NCI-H187 (cell line): ENCODE measurements at places on chromosomes 12 and 14.

GRCh38 chr12:54431911-54432814, 13.1 kb upstream of the ITGA5 start:
- no peak for DNase-seq

DNA sequence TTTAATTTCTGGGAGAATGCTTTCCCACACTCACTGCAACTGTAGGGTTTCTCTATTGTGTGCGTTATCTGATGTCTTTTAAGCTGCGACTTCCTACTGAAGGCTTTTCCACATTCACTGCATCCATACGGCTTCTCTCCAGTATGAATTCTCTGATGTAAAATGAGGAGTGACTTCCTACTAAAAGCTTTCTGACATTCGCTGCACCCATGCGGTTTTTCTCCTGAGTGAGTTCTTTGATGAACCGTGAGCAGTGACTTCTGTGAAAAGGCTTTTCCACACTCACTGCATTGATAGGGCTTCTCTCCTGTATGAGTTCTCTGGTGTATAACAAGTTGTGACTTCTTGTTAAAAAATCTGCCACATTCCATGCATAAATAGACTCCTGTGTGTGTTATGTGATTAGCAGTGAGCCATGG, 29.7 kb downstream of the ZNF605 start:
- no peak for DNase-seq

GRCh38 chr12:29794862-29795261, 11.1 kb upstream of the TMTC1 start:
- no peak for DNase-seq

DNA sequence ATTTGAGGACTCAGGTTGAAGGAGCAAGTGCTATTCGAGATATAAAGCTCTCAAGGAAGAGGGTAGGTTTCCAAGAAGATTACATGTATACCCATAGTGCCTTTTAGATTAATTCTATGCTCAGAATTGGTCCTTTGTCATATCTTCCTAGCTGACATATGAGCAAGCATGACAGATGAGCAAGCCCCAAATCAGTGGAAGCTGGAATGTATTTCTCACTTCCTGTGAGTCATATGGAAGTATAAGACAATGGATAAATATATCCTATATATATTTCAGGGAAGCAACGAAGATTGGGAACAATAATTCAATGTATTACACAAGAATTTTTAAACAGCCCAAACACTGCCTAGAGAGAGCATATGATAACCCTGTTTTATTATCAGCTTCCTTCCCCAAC, 674.1 kb upstream of the ATXN7L3B start:
- DNase-seq: no peak

DNA sequence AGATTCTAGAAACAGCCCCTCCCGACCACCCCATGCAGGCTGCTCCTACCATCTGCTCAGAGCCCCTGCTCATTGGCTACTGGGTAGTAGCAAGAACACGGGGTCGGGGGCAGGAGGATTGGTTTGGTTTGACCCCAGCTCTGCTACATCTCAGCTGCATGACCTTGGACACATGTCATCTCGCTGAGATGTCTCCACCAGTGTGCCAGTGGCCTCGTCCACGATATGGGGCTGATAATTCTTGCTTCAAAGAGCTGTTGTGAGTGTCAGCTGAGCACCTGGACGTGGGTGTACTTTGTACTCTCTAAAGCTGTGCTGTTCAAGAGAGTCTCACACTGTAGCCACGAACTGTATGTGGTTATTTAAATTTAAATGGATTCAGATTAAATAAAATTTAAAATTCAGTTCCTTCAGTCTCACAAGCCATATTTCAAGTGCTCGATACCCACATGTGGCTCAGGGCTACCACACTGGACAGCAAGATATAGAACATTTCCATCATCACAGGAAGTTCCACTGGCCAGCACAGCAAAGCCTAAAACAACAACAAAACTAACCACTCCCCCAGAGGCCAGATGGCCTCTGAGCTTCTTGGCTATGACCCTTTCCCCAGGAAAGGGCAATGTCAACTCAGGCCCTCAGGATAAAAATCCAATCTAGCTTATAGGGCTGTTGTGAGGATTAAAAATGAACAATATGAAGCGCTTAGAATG, 18.6 kb downstream of the LTBP2 start:
- no peak for DNase-seq

DNA sequence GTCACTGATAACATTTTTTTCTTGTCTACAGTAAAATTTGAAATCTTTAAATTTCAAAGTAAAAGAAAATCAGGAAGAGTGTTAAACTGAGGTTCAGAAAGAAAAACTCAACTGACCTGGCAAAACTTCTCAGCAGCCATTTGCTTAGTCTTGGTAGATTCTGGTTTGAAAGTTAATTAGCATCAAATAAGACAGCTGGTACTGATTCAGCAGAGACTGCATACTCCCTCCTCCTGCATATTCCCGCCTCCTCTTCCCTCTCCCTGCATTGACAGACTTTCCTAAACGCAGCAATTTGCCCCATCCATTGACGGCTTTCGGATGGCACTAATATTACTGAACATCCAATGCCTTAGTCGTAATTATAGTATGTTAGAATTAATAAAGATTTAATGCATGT, 520.8 kb downstream of the FLRT2 start:
- no peak for DNase-seq

- no peak for DNase-seq
These were observed 42.7 kb downstream of the ATF7IP start for GRCh38 chr12:14408208-14408607.

DNA sequence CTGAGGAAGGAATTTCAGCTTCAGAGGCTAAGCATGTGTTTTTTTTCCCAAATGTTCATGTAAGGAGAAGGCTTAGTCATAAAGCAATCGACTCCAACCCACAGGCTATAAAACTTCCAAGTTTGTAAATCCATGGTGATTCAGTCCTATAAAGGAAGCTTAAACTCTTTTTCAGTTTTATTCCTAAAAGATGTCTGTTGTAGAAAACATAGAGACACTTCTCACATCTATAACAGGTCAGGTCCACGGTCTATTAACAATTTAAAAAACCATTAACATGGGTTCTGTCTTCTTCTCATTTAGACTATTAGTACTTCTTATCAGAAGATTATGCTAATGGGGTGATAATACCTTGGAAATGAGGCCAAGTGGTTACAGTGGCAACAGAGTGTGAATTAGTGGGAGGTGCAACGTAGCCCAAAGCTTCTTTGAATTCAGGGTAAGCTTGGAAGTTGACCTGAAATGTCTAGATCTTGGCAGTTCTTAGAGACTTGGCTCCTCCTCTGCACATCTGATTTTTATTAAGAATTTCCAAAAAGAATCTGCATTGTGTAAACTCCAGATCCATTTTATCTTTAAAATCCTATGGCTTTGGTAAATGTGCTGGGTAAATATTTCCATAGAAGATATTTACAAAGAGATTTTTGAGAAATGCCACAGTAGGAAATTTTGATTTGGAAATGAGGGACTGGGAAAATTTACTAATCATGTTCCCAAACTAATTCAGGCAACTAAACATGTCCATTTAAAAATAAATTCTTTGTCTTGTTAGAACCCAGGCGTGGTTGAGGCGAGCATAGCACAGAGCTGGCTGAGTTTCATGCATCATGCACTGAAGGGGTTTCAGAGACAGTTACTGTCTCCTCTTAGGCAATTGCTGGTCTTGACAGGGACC, 86.4 kb downstream of the EML1 start:
- DNase-seq: no peak

- no peak for DNase-seq
These were observed 44.2 kb upstream of the FBXO21 start for GRCh38 chr12:117234441-117234840.

DNA sequence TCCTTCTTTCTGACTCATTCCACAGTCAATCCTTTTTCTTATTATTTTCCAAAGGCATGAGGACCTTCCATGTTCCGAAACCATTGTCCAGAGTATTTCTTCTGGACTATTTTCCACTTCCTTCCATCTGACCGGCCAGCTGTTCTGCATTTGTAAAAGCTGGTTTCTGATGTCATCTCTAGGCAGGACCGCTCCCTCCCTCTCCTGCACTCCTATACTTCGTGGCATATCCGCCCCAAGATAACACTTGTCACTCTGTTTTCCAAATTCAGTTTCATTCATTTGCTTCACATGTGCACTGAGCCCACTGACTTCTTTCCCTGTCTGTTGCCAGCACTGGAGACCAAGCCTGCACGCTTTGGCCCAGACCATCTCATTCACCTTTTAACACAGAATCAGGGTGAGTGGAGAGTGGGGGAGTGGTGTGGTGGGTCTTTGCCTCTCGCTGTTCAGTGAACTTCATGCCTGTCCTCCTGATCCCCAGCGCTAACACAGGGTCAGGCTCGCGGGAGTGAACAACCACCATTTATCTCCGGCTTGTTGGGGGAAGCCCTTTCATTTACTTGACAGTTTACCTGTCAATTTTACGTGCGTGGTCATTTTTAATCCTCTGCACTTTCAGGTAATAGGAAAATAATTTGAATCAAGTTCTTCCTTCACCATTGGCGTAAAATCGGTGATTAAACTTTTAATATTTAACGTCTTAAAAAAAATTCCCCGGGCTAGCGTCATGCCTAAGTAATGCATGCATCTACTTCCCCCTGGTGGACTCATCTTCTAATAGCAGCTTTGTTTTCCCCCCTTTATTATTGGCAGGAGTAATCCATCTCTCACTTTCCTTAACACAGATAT, 52.5 kb downstream of the C12orf75 start:
- DNase-seq: peak; percentile 31

DNA sequence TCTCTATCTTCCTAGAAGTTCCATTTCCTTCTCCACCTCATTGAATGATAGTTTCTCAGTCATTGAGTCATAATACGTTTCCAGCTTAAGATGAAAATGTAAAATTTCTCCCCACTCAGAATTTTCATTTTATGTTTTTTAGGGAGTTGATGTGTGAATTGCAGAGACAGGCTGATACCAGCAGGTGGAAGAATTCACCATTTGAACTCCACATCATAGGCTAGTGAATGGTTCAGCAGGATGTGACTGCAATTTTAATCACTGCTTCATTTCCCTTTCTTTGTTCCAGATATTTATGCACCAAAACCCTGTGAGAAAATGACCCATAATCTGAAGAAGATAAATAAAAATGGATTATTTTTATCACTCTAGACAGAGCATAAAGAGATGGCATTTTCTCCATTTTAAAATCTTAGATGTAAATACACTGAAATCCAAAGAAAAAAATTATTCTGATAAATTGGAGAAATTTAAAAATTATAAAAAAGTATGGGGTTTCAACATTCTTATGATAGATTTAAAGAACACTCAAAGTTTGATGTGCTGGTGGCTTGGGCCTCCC, 10.6 kb upstream of the PYGL start:
- DNase-seq: no peak

GRCh38 chr12:59643550-59643949, 47.7 kb downstream of the SLC16A7 start:
- DNase-seq: no peak

DNA sequence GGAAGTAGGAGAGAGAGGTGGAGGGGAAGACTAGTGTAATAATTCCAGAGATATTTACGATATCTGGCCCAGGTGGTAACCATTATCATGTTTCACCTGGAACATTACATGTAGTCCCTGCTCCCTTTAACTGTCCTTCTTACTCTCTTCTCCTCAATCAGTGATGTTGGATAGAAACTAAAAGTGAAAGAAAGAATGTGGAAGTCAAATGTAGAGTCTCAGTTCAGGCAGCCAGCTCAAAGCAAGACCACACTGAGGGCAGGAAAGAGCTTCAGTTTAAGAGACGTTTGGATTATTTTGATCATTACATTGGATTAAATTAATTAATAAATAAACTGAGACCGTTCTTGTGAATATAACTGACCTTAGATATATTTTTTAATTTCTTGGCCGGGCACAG, 594.4 kb downstream of the FLRT2 start:
- no peak for DNase-seq

- no peak for DNase-seq
These were observed 37.7 kb downstream of the RASAL1 start for GRCh38 chr12:113097716-113098440.

- no peak for DNase-seq
These were observed 1448.0 kb downstream of the AACS start for GRCh38 chr12:126512916-126513913.

DNA sequence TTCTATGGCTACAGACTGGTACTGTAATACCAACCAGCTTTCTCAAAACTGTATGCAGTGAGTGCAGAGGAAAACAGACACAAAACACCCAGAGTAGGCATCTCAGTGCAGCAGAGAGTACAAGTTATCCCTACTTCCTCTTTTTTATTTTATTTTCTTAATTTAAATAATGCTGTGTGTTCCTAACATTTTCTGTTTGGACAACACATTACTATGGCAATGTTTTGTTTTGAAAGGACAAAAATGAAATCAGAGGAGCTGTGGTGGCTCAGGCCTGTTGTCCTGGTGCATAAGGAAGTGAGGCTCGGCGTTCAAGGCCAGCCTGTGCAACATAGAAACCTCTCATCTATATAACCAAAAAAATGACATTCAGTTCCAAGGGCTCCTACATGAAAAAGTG, 33.7 kb upstream of the SELPLG start:
- DNase-seq: no peak

DNA sequence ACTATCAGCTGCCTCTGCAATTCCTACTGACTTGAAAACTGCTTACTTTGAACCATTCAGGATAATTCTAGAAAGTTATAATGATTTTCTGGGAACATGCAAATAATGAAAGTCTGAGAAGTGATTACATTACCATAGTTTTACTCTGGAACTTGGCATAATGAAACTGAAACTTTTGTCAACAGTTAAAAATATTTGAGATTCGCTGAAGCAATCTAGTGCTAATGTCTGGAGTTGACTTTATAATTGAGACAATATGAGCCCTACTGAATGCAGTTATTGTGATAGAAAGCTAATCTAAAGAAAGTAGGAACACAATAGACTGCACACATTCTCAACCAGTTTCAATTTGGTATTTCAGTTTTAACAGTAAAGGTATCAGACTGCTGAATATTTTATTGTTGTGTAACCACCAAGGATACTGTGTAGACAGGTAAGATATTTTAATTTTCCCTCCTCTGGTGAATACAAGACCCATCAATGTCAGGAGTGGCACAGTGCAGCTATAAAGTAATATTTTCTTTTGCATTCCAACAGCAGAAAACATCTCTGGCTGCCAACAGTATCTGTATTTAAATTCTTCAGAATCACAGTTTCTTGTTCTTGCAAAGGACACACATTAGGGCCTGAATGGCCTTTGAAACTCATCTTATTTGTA, 483.5 kb downstream of the ATP23 start:
- DNase-seq: no peak

GRCh38 chr14:69651664-69652063, 40.3 kb downstream of the SUSD6 start:
- no peak for DNase-seq

DNA sequence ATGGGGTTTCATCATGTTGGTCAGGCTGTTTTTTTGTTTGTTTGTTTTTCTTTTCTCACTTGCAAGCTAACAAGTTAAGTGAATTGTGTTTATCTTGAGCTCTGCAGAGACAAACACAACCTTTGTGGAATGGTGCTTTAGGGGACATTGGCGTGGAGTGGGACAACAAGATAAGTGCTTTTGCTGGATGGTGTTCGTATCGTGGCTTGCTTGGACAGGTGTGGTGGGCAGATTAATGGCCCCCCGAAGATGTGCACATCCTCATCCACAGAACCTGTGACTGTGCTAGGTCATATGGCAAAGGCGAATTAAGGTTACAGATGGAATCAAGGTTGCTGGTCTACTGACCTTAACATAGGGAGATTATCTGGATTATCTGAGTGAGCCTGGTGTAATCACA, 7.0 kb downstream of the MLXIP start:
- no peak for DNase-seq

- DNase-seq: no peak
These were observed 6.9 kb upstream of the TCL1B start for GRCh38 chr14:95679148-95679815.
